Esophagus mucosa (tissue), 1 donor: ENCODE measurements at places on chromosomes 1 and 21.

GRCh38 chr1:2468041-2468472, 8.0 kb upstream of the PLCH2 start:
- ATAC-seq = no peak

DNA sequence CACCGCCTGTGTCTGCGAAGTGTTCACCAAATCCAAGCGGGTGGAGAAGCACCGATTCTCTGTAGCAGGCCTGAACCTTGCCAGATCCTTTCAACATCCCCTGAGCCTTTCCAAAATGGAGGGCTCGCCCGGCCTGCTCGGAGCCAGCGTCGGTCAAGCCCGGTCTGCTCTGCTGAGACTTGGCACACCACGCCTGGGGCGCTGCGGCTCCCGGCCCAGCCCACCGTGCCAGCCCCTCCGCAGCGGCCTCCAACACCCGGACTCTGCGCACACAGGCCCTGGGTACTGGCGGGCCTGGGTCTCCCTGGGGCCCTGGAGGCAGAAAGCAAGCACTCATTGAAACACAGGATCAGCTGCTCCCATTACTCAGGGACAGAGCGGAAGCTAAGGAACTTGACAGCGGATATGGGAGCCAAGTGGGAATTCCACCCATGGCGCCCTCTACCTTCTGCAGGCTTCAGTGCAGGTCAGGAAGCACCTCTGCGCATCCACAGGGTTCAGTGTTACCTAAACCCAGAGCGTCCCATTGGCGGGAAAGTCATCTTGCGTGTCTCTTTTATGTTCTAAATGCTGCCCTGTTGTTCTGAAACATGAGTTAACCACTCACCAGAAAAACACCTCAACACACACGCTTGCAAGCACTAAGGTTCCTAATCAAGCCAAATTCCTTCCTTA, 159.9 kb downstream of the ZBTB18 start:
- no peak for ATAC-seq

DNA sequence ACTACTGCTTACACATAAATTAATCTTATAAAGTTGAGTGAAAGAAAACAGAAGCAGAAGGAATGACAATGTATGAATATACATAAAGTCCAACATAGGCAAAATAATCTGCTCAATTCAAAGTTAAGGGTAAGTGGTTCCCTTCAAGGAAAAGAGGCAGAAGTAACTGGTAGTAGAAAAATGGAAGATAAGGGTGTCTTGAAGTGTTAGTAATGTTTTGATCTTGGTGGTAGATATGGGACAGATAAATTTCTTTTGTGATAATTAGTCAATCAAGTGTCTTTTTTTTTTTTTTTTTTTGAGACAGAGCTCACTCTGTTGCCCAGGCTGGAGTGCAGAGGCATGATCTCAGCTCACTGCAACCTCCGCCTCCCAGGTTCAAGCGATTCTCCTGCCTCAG, 12.7 kb downstream of the USP48 start:
- no peak for ATAC-seq

- no peak for ATAC-seq
Observed at GRCh38 chr1:90722874-90723589, 5.9 kb upstream of the BARHL2 start.

- ATAC-seq = no peak
Observed at GRCh38 chr1:101242324-101243050, 5.7 kb downstream of the S1PR1 start.

DNA sequence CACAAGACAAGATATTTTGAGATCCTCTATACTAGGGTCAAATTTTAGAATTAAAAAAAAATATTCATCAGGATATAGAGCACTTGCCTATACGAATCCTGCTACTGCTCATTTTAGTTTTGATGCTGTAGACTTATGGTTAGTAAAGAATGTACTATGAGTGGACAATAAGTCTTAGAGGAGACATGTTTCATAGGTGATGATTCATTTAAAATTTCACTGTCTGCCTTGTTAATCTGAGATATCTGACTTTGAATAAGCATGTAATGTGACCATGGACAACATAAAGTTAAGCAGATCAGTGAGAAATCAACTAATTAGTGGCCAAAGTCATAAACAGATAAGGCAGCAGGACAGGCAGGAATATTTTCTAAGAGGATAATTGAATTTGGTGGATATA, 106.8 kb upstream of the HP1BP3 start:
- no peak for ATAC-seq

DNA sequence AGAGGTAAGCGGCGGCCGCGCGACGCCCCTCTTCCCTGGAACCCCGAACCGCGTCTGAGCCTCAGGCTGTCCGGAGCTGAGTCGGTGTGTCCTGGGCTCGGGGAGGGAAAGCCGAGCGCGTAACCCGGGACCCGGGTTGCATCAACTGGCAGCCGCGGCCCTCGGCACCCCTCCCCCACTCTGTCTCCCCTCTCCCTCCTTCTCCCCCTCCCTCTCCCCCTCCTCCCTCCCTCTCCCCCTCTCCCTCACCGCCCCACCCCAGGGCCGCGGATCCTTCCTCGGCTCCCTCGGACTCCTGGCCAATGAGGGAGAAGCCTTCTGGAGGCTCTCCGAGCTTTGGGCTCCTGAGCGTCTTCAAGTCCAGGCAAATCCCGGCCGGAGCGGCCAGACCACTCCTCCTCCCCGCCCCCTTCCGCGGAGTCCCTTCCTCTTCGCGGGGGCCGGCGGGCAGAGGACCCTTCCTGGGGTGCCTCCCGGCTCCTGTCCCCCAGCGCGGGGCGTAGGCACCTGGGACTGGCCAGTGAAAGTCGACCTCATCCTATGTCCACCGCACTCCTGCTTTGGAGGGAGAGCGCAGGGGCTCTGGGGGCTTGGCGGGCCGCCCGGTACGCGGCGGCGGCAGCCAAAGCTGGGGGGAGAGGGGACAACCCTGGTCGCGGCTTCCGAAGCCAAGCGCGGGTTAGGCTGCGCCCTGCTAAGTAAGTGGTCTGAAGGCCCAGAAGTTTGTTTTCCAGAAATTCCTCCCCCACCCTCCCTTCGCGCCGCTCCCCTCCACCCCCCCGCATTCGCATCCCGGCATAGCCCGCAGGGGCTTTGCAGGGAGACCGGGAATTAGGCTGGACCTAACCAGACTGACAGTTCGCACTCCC, 850 bp downstream of the SESN2 start:
- peak; percentile 56 for ATAC-seq

GRCh38 chr1:19483691-19484090, 1.6 kb downstream of the CAPZB start:
- no peak for ATAC-seq

DNA sequence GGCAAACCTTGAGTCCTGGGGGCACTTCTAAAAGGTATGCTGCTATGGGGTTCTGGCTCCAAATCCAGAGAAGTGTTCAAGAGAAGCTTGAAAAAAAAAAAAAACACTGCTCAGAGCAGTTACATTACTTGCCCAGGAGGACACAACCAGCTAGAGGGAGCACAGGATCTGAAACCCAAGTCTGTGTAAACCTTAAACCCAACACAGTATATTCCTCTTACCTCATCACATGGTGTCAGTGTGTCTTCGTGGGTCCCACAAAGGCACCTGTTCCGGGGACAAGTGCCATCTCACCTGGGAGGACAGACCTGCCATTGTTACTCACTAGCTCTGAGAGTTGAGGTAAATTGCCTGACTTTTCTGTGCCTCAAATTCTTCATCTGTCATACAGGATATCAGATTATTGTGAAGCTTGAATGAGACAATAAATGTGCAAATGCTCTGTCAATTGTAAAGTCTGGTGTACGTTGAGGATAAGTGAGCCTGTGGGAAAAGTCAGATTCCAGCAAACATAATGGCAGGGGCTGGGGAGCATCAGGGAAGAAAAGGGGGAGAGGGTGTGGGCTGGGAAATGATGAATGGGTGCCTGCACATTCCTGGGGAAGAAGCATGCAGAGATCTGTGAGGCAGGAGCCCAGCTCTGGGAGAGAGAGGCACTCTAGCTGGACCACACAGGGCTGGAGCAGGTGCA, 170.4 kb upstream of the ZC3H12A start:
- no peak for ATAC-seq

GRCh38 chr1:206890125-206891060, 6.8 kb upstream of the IL24 start:
- peak; percentile 53 for ATAC-seq

DNA sequence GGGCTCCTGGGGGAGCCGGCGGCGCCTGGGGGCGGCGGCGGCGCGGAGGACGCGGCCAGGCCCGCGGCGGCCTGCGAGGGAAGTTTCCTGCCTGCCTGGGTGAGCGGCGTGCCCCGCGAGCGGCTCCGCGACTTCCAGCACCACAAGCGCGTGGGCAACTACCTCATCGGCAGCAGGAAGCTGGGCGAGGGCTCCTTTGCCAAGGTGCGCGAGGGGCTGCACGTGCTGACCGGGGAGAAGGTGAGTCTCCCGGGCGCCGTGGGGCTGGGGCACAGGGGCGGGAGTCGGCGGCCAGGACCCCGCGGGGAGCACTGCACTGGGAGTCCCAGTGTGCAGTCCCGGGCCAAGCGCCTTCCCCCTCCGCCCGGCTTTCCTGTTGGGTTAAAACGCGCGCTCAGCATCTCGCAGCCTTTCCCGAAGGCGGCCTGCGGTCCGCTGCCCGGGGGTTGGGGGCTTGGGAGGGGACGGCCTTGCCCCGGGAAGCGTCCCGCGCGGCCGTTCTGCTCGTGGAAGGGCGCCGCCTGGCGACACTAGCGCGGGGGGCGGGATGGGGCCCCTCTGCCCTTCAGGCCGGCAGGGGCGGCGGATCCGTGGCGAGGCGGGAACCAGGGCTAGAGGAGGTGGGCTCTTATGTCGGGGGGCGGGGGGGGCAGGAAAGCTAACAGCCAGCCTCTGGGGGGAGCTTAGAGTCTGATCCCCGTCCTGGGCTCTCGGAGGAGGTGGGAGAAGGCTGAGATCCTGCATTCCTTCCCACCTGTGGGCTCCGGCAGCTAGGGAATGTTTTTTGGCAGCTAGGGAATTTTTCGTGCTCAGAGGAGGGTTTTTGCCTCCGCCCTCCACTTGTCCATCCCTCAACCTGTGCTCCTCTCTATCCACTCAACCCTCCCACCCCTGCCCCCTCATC, 1.1 kb downstream of the HUNK start:
- ATAC-seq = peak; percentile 24

GRCh38 chr1:41020109-41020576, 1.4 kb downstream of the SLFNL1 start:
- no peak for ATAC-seq
